ENCODE measurements at places on chromosomes 12 and 14.
A peak's percentile ranks its signal among the peaks of the same experiment; 100 is the strongest.

GRCh38 chr14:23248601-23249000 lies 10.9 kb downstream of the RNF212B start:
- DNase-seq, result no peak

GRCh38 chr12:131990066-131990979 lies 40.6 kb downstream of the EP400 start:
- no peak for DNase-seq

DNA sequence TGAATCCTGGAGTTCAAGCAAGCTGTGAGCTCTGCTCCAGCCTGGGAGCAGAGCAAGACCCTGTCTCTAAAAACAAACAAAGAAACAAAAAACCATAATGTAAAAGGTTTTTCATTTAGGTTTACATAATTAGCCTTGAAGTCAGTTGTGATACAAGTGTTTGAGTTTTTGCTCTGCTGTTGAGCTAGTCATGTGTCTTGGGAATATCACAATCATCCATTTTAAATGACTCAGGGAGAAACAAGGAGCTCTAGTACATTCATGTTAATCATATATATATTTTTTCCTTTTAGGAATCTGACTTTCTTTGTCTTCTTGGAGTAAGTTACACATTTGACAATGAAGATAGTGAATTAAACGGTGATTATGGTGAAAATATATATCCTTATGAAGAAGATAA lies 12.9 kb downstream of the MIA2 start:
- no peak for DNase-seq

- DNase-seq, result no peak
Measured at GRCh38 chr12:13044906-13045299, 722 bp downstream of the FAM234B start.

DNA sequence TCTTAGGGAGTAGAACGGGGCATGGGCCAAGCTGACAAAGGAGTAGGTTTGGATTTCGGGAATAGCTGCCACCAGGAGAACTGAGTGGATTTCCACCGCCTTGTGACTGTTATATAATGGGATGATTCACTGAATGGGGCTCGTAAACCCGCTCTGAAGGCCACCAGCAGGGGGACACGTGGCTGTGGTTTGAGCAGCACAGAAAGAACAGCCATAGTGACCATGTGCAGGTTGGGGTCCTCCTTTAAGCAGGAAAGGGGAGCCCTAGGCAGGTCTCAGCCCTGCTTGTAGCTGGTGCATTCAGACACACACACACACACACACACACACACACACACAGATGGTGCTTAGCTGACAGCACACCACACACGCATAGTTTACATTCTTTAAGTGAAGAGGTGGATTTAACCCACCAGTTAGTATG lies 8.6 kb upstream of the ASB2 start:
- DNase-seq, result no peak

DNA sequence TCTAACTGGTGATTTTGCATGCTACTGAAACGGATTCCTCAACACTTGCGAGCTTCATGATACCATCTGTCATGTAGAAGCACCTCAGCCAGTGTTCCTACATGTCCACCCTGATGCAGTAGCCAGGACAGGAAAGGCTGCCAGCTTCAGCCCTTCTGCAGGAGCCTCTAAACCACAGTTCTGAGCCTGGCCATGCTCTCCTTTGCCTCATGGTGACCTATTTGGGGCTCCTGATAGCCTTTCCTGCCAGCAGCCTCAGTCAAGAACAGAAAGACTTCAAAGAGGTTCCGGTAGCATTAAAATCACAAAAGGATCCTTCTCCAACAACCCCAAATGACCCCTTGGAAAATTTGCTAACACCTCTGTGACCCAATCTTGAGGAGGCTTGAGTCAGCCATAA lies 96.0 kb downstream of the CNTN1 start:
- DNase-seq, result no peak

DNA sequence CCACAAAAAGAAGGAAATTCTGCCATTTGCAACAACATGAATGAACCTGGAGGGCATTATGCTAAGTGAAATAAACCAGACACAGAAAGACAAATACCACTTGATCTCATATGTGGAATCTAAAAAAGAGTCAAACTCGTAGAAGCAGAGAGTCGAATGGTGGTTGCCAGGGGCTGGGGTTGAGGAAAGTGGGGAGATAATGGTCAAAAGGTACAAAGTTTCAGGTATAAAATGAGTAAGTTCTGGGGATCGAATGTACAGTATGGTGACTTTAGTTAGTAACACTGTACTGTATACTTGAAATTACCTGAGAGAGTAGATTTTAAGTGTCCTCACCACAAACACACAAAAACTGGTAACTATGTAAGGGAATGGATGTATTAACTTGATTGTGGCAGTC lies 129.4 kb downstream of the PPM1H start:
- DNase-seq, result no peak

GRCh38 chr12:90246688-90247087 lies 538.0 kb upstream of the ATP2B1 start:
- no peak for DNase-seq

- no peak for DNase-seq
Measured at GRCh38 chr12:92134638-92135274, 10.9 kb downstream of the BTG1 start.

GRCh38 chr12:125685915-125686314 lies 620.7 kb downstream of the AACS start:
- DNase-seq, result no peak

- no peak for DNase-seq
Measured at GRCh38 chr14:61334197-61334701, 12.9 kb downstream of the PRKCH start.

DNA sequence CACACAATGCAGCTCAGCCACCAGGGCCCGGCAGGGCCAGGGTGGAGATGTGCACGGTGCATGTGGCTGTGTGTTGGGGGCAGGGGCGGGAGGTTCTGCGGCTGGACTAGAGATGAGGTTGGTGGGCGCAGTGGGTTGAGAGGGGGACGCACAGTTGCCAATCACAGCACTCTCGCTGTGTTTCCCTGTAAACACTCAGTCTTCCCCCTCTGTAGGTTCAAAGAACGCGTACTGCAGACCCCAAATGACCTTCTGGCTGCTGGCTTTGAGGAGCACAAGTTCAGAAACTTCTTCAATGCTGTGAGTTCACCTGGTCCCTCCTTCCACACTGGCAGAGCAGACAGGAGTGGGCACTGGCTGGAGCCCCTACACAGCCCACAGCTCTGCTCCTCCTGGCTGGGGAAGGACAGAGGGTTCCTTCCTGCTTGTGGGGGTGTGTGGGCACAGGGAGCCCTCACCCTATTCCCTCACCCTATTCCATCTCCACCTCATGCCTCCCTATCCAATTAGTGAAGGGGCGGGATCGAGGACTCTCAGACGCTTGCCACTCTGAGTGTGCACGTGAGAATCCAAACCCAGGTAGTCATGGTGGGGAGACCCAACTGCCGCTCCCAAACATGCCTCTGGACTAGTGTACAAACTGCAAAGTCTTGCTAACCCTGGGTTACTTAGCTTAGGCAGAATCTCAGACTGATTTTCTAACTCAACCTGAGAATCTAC lies 17.8 kb downstream of the OTUB2 start:
- DNase-seq, result no peak

DNA sequence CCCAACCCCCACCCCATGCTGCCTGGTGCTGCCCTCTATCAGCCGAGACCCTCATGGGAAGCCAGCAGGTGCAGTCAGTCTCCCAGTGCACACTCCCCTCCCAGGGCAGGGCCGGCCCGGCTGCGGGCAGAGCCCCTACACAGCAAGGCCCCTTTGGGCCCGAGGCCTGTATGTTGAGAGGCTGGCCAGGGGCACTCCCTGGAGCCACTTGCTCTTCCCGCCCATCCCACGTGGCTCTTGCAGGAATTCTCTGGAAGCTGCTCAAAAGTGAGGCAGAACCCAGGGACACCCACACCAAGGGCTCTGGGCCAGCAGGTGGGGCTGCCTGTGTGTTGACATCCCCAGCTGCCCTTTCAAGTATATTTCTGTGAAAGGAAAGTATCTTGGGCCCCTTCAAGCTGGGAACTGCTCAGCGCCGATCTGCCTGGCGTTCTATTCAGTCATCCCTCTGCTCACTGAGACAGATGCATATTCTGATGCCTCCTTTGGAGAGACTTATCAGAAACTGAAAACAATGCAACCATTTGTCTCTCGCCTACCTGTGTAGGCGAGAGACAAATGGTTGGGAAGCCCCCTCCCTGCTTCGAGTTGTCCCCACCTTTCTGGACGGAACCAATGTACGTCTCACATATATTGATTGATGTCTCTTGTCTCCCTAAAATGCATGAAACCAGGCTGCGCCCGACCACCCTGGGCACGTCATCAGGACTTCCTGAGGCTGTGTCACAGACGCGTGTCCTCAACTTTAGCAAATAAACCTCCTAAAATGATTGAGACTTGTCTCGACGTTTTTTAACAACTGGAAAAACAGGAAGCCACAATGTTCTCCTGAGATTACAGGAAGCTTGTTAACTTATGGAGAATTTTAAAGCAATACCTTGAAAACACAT lies 6.0 kb downstream of the GPR132 start:
- peak; percentile 54 for DNase-seq

- DNase-seq, result no peak
Measured at GRCh38 chr12:89977405-89978085, 268.9 kb upstream of the ATP2B1 start.

DNA sequence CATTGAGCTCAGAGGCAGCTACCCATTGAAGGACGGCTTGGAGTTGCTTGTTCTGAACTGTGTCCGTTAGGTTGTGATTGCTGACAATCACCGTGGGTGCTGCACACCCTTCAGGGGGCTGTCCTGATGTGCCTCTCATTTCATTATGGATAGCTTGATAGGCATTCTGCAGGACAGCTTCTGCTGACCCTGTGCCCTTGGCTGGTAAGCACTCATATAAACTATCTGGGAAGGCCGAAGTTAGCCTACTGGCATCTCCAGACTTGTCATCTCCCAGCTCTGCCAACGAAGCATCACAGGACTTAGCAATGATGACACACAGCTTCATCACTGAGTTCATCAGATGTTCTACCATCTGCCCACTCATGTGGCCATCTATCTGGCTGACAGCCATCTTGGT lies 22.3 kb downstream of the AKAP3 start:
- DNase-seq, result no peak

- DNase-seq, result no peak
Measured at GRCh38 chr14:32896979-32897697, 41.5 kb upstream of the NPAS3 start.

DNA sequence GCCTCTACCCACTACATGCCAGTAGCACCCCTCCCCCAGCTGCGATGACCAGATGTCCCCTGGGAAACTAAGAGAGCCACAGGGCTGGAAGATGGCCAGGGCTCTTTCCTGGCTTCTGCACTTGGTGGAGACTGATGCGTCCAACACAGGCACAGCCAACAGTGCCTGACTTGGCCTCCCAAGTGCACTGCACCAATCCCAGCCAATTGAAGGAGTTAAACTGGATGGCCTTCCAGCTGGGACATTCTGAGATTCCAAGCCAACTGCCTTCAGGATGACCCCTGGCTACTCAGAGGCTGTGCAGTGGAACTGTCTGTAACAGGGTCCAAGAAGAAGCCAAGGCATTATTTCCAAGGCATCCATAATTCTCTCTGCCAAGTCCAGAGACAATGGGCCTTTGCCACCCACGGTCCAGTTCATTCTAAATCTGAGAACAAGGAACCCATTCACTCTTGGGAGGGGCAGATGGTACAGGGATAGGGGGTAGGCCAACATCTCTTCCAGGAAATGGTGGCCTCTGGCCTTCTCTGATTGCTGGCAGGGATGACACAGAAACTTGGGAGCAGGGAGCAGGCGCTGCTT lies 35.2 kb downstream of the PRIMA1 start:
- DNase-seq, result no peak

GRCh38 chr12:19421503-19422282 lies 17.6 kb upstream of the AEBP2 start:
- no peak for DNase-seq

- no peak for DNase-seq
Measured at GRCh38 chr12:13816394-13816793, 165.0 kb downstream of the GRIN2B start.

GRCh38 chr12:10082117-10082874 lies 16.5 kb downstream of the CLEC1A start:
- no peak for DNase-seq

GRCh38 chr12:51419425-51420193 lies 5.0 kb upstream of the SLC4A8 start:
- DNase-seq, result no peak

DNA sequence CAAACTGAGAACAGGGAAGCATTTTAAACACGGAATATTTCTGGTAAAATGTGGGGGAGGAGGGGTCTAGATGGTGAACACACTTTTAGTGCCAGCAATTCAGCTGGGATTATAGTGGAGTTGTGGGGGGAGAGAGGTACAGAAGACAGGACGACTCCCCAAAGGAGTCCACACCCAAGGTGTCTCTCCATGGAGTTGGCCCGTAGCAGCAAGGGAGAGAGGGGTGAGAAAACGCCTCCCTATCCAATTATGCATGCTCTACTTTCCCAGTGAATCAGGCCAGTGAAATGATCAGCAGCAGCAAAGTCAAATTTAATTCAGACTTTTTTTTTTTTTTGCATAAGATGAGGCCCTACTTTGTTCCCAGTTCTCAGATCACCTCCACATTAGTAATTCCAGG lies 38.6 kb downstream of the BTG1 start:
- no peak for DNase-seq

DNA sequence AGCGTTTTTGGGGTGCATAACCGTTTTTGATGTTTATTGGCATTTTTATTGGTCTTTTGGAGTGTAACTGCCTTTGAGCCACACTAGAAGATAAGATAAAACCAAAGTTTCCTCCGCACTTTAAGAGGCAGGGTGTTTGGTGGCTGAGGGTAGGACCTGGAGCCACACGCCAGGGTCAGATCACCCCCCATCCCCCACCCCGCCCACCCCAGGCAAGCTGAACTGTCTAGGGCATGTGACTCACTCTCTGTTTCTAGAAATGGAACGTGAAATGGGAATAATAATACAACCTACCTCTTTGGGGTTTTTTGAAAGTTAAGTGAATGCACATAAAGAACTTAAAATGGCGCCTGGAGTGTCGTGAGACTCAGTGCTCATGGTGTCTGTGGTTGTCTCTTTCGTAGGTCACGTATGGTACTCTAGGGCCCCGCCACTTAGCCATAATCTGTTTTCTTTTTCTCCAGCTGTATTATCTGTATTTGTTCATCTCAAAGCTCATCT lies 56.0 kb downstream of the PPP2R5C start:
- DNase-seq, result no peak

DNA sequence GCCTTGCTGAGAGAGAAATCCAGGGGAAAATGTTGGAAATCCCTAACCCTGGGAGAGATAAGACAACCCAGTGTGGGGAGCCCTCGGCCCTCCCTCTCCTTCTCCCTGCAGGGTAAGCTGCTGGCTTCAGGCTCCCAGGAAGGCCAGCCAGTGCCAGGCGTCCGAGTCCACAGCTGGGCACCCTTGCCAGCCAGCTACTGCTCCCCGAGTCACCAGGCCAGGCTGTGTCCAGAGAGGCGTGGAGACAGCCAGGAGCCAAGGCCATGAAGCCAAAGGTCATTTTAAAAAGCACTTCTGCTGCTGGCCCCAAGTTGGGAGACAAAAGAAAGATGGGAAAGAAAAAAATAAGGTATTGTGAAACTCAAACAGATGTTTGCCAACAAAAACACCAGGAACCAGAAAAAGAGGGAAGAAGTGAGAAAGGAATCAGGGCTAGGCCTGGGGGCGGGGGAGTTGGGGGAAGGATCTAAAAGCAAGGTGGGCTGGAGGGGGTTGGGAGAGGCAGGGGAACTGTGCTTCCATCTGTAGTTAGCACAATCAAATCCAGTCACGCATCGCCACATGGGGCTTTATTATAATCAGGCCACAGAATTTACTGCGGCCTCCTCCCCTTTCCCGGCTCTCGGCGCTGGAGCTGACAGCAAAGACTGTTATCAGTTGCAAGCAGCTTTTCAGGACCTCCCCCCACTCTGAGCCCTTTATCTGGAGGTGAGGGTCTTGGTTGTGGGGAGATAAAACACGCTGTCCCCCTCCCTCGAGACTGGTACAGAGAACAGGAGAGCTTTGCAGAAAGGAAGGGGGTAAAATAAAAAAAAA lies 33.5 kb downstream of the RBM19 start:
- DNase-seq, result no peak
